Activated T-cell treated with anti-CD3 and anti-CD28 coated beads for 24 hours (primary cell): ENCODE measurements at places on chromosomes 16 and 17.

DNA sequence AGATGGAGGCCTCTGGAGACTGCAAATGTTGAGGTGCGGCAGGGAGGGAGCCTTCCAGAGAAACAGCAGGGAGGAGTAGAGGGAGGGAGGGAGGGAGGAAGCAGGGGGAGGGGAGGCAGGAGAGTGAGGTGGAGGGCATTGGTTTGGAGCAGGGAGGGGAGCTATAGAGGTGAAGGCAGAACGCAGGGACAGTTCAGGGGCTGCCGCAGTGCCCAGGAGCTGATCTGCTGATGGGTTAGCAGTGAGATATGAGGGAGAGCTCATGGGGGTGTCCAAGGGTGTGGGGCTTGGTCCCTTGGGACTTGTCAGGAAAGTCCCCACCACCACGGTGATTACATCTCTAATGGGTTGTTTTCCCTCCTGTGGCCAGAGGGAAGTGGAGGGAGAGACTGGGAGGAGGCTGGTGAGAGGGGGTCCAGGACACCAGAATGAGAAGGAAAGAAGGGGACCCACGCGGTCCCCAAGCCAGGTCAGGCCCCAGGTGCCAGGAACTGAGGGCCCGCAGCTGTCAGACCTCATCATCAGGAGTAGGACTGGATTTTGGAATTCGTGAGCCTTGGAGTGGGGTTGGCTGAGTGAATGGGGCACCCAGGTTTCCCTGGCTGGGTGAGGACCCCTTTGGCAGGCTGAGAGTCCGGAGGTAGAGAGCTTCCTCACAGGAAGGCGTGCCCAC lies 11.2 kb downstream of the CA4 start:
- no peak for DNase-seq

DNA sequence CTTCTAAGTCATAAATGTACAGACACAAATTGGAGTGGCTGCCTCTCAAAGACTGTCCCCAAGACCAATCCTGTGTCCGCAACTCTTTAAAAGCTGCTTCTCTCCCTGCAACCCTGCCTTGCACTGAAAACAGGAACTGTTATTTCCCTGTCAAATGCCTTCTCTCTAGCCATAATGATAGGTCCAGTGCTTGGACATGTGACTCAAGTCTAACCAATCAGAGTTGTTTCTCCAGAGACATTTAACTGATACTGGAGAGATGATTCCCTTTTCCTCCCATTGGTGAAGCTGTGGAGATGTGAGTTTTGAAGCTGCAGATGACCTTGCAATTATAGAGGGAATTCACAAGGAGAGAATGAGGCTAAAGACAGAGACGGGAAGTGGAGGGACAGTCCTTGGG lies 253.3 kb upstream of the CDH5 start:
- no peak for DNase-seq

DNA sequence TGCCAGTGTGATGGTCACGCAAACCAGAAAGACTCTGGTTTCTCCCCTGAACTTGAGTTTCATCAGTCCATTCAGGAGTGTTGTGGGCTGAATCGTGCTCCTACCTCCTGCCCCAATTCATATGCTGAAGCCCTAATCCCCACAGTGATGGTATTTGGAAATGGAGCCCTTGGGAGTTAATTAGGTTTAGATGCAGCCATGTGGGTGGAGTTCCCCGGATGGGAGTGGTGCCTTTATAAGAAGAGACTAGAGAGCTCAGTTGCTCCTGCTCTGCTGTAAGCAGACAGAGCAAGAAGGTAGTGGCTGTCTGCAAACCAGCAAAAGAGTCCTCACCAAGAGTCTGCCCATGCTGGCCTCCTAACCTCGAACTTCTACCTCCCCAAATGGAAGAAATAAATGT lies 160.3 kb upstream of the DYNLRB2 start:
- no peak for DNase-seq

DNA sequence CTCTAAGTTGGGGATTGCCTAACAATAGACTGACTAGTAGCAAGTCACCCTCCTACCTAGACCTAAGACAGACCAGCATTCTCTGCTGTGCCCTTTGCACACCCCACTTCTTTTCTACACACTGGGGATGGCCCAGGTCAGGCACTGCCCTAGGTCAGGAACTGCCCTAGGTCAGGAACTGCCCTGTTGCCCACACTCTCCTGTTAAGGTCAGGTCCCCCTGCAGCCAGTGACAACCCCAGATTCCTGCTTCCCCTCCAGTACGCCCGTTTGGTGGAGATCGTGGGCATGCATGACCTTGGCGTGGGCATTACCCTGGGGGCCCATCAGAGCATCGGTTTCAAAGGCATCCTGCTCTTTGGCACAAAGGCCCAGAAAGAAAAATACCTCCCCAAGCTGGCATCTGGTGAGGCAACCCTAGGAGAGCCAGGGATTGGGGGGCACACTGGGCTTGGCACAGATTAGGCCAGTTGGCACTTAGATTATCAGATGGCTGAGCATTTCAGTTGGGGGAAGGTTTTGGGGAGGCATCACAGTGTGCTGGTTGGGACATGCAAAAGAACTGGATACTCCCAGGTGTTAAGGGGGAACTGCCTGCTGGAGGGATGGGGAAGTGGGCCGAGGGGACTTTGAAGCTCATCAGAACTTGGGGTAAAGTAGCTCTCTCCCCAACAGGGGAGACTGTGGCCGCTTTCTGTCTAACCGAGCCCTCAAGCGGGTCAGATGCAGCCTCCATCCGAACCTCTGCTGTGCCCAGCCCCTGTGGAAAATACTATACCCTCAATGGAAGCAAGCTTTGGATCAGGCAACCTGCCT lies 1.7 kb downstream of the ACADVL start:
- no peak for DNase-seq

DNA sequence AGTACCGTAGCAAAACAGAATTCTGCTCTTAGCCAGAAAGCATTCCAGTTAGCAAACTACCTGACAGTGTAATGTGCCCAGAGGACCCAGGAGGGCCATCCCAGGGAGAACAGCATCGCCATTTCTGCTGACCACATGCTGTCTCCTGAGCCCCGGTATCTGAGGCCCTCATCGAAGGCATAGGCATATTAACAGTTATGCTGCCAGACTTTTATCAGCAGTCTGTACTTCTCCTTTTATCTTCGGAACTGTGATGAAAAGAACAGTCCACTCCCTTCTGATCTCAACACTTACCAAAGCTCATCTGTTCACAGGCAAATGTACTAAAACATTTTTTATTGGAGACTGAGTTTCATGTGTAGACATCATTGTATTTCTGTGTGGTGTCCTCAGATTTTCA lies 236.4 kb downstream of the PRKCA start:
- DNase-seq: no peak

- no peak for DNase-seq
These were observed 224.9 kb downstream of the GSG1L start for GRCh38 chr16:27838536-27839175.

- no peak for DNase-seq
These were observed 8.5 kb downstream of the HS3ST6 start for GRCh38 chr16:1909561-1910231.

- DNase-seq: no peak
These were observed 5.4 kb upstream of the G6PC1 start for GRCh38 chr17:42895185-42895555.
